Amygdala (tissue), 56 donors: ENCODE measurements at places on chromosomes 12 and 14.

DNA sequence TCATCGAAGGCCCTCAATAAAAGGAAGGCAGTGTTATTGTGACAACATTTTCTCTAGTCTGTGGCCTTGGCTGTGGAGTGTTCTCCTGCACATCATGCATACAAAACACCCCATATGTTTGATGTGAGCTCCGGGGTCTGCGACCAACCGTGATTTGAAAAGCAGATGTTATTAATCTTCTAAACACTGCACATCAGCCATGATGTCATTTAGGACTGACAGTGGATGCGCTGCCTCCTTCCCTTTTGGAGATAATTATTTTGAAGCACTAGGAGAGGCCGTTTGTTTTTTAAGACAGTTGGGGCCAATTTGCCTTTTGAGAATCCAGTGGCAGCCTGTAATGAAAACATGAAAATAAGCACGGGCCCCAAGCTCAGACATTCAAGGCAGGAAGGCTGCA lies 1041.6 kb downstream of the BCL11B start:
- DNase-seq: no peak

- no peak for DNase-seq
These were observed 157.2 kb downstream of the ANO4 start for GRCh38 chr12:100951756-100952155.

- no peak for DNase-seq
These were observed 78.6 kb downstream of the CHST11 start for GRCh38 chr12:104535369-104535768.

GRCh38 chr14:104602315-104602932 lies 2.1 kb downstream of the TMEM179 start:
- no peak for DNase-seq

GRCh38 chr12:113929312-113929989 lies 36.7 kb downstream of the RBM19 start:
- no peak for DNase-seq

DNA sequence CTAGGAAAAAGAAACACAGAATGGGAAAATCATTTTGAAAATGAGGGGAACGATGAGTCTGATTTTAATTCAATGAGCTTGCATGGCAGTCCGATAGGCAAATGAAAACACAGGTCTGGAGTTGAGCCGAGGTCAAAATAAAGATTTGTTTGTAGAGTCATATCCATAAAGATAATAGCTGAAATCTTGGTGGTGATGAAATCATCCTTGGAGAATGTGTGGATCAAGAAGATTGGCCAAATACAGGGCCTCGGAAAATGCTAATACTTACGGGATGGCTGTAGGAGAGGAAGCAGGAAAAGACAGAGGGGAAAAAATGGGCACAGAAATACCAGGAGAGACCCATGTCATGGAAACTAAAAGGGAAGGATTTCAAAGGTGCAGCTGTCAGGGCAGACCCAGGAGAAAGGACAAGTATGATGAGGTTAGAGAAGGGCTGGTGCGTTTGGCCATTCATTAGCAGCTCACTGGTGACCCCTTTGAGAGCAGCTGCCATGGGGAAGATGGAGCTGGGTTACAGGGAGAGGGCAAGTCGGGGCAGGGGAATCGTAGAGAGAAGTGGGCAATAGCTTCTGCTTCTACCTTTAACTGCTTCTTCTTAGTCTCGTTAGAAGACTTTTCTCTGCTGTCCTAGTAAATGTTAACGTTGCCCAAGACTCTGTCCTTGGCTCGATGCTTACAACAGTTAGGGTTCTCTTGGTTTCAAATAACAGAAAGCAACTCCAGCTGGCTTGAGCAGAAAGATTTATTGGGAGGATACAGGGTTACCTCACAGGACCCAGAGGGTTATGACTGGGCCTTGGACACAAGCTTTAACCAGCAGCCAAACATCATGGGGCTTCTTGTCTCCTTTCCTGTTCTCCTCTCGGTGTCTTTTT lies 161.8 kb downstream of the EFCAB11 start:
- DNase-seq: no peak

GRCh38 chr14:50516091-50516490 lies 16.3 kb downstream of the MAP4K5 start:
- no peak for DNase-seq

DNA sequence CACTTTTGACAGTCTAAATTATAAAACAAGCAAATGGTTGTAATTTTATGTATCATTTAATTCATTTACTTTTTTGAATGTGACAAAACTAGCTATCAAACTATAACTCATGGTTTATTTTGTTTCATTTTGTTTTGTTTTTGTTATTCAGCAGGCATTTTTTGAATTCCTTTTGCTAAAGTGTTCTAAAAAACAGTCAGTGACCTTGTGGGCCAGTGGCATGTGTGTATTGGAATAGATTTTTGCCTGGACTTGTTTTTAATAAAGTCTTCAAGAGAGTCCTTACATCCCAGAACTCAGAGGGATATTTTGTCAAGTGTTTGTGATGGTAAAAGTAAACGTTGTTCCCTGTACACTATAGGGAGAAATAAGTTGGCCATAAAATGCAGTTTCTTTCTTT lies 369.7 kb upstream of the SYT1 start:
- no peak for DNase-seq

- no peak for DNase-seq
These were observed 2.0 kb upstream of the MAP1LC3B2 start for GRCh38 chr12:116556964-116557698.

DNA sequence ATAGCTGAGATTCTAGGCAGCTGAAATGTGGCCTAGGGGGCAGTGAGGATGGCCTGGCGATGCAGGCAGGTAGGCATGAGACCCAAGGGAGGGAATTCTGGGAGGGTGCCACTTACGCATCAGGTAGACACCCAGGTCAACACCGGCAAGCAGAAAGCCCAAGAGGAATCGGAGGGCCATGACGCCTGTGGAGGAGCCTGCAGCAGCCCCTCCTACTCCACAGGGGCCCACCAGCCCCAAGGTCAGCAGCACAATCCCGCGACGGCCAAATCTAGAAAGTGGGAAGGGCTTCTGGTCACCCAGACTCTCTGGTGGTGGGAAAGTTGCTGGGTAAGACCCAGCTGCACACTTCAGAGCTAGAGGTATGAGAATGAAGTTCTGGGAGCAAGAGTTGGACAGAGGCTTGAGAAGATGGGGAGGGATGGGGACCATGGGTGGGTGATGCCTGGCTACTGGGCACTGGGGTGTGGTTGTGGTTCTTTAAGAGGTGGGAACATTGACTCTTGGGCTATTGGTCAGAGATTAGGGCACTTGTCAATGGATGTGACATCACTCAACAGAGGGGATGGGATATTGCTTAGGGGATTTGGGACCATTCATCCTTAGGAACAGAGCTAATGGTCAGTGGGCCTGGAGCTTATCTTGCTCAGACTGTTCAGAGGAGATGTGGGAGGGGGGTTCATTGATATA lies 3.4 kb downstream of the SLC22A17 start:
- DNase-seq: no peak

GRCh38 chr12:47272412-47273190 lies 192.8 kb upstream of the AMIGO2 start:
- DNase-seq: no peak

GRCh38 chr12:102478405-102479098 lies 1.8 kb downstream of the IGF1 start:
- DNase-seq: no peak
